ENCODE measurements at places on chromosomes 6 and 20.

- no peak for DNase-seq
These were observed 5.1 kb downstream of the HLA-DMA start for GRCh38 chr6:32947552-32948465.

DNA sequence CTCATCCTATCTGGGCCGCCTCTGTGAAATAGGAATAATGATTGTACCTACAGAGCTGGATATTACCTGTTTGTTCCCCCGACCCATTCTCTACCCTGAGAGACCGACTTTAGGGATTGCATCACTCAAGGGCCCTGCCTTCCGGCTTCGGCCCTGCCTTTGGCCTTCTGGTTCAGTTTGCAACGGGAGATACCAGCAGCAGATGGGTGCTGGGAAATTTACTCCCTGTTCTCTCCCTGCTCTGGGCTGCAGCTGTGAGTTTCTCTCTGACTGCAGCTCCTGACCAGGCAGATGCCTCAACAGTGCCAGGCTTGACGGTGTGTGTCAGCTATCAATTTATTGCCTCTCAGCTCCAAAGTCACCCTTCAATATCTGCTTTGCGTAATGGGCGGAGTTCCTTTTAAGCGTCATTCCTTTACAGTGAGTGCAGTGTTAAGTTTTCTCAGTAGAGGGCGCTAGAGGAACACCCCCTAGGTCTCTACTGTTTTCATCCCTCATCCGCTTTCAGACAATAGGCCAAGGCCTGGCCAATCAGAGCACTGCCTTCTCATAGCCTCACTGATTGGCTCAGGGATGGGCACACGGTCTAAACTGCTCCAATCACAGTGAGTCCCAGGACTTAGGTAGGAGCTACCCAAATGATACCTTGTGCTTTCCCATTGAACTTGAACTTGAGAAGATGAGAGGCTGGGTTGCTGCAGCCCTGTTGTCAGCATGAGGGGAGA lies 30.0 kb downstream of the KCNG1 start:
- DNase-seq, result no peak

DNA sequence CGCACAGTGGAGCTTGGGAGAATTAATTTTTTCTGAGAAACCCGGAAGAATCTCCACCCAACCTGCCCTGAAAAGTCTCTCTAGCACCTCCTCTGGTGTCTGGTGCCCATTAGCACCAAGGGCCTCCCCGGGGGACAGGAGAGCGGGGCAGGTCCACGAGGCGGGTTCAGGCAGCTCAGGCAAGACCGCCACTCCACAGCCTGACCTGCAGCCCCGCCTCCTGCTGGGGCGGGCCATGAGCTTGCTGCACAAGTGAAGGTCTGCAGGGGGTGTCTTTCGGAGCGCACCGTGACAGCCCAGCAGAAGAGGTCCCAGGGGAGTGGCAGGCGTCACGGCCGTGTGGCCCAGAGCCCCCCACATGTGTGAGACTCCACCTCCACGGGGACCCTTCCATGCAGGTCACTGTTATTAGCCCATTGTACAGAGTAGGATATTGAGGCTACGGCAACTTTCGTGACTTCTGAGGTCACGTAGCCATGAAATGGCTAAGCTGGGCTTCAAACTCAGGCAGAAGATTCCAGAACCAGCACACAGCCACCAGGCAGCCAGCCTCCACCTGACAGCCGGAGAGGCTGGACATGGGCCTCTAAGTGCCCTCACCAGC lies 63.9 kb upstream of the SLCO4A1 start:
- no peak for DNase-seq

GRCh38 chr20:10508468-10509251 lies 73.6 kb downstream of the SLX4IP start:
- no peak for DNase-seq

All from cerebellar nuclear complex (tissue), 1 donor.